LNCaP clone FGC (cell line): ENCODE measurements at places on chromosomes 7 and 10.

- no peak for DNase-seq
Measured at GRCh38 chr10:120077707-120078492, 185.4 kb downstream of the SEC23IP start.

DNA sequence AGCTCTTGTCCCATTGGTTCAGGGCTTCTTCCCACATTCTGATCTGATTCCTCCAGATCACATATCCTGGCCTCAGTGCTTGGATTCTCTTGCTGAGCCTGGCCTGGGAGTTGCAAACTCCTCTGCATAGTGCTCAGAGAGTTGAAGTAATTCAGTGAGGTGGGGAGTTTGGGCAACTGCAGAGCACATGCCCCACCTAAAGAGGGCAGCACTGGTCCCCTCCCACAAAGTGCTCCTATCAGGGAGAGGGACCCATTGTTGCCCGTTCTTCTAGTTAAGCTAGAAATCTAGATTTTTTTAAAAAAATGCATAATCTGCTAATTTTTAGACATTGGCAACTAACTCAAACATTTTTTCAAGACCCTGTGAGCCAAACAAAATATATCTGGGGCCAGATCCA, 45.1 kb downstream of the CHN2 start:
- DNase-seq, result no peak

GRCh38 chr10:19302117-19302516, 253.5 kb downstream of the MALRD1 start:
- no peak for DNase-seq

DNA sequence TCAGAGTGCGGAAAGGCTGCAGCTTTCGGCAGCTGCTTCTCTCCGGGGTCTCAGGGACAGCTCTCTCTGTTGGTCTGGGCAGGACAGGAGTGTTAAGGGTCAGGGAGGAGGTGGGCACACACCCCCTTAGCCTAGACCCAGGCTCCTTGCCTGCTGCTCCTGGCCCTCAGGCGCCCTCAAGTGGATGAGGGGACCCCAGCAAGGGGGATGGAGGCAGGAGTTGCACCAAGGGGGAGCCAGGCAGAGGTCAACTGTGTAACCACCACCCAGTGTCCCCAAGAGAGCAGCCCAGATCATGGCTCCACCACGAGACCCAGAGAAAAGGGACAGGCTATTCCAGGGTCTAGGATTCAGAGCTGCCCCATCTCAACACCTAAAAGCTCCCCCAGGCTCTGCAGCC, 26.9 kb downstream of the SPOCK2 start:
- DNase-seq, result no peak

- DNase-seq, result no peak
Measured at GRCh38 chr7:70143075-70144044, 545.1 kb downstream of the AUTS2 start.

- DNase-seq, result no peak
Measured at GRCh38 chr7:66869660-66870450, 51.2 kb upstream of the TMEM248 start.

DNA sequence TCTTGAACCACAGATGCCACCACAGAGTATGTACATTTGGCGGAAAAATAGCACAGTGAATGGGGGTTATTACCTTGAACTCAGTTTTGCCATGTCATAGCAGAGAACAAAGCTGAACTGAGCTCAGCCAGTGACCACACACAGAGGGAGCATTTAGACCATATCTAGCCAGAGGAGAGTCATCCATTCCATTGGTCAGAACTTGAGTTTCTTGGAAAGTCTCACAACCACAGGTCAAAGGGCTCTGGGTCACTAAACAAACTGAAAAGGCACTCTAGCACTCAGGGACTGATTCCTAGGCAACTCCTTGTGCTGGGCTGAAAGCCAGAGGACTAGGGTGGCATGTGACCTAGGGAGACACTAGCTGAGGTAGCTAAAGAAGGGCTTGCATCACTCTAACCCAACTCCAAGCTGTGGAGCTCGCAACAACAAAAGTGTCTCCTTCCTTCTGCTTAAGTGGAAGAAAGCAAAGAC, 239.7 kb upstream of the SEMA3D start:
- DNase-seq, result no peak

GRCh38 chr7:43530553-43531410, 52.1 kb upstream of the STK17A start:
- DNase-seq, result no peak

- no peak for DNase-seq
Measured at GRCh38 chr7:130494431-130494858, 2.6 kb downstream of the MEST start.

DNA sequence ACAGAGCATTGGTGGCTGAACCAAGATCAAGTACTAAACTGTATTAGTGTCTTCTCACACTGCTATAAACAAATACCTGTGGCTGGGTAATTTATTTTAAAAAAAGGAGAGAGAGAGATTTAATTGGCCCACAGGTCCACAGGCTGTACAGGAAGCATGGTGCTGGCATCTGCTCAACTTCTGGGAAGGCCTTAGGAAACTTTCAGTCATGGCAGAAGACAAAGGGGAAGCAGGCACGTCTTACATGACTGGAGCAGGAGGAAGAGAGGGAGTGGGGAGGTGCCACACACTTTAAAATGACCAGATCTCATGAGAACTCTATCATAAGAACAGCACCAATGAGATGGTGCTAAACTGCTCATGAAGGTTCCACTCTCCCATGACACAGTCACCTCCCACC, 95.2 kb upstream of the JCAD start:
- no peak for DNase-seq

GRCh38 chr7:143463556-143463955, 14.1 kb upstream of the TAS2R41 start:
- DNase-seq, result no peak

- DNase-seq, result no peak
Measured at GRCh38 chr10:19993714-19994315, 177.6 kb downstream of the PLXDC2 start.

- no peak for DNase-seq
Measured at GRCh38 chr7:136938476-136938875, 70.0 kb downstream of the CHRM2 start.

DNA sequence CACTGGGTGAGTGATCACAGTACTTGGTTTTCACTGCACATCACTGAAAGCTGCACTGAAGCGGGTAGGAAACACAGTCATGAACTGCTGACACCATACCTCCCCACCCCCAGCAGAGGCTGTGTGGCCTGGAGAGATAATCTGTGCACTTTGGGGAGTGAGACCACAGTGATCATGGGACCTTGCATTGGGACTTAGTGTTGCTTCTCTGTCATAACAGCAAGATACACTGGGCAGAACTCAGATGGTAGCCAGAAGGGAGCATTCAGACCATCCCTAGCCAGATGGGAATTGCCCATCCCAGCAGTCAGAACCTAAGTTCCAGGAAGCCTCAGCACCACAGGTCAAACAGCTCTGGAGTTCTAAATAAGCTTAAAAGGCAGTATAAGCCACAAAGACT, 346.4 kb upstream of the TMEM229A start:
- DNase-seq, result no peak

- no peak for DNase-seq
Measured at GRCh38 chr7:112546723-112547513, 66.1 kb downstream of the LSMEM1 start.

DNA sequence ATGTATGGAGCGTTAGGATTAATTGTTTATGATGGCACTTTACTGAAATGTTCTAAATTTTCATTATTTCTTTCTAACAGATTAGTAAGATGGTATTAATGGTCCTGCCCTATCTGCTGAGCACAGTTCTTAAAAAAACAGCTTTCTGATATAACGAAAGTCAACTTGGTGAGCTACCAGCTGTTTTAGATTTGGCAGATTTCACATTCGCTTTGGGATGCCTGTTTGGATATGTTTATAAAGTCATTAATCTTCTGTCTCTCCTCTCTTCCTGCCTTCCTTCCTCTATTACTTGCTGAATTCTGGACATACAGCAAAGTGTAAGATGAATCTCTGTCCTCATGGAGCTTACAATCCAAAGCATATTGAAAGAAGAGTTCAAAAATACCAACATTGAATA, 396.8 kb upstream of the LRGUK start:
- no peak for DNase-seq

DNA sequence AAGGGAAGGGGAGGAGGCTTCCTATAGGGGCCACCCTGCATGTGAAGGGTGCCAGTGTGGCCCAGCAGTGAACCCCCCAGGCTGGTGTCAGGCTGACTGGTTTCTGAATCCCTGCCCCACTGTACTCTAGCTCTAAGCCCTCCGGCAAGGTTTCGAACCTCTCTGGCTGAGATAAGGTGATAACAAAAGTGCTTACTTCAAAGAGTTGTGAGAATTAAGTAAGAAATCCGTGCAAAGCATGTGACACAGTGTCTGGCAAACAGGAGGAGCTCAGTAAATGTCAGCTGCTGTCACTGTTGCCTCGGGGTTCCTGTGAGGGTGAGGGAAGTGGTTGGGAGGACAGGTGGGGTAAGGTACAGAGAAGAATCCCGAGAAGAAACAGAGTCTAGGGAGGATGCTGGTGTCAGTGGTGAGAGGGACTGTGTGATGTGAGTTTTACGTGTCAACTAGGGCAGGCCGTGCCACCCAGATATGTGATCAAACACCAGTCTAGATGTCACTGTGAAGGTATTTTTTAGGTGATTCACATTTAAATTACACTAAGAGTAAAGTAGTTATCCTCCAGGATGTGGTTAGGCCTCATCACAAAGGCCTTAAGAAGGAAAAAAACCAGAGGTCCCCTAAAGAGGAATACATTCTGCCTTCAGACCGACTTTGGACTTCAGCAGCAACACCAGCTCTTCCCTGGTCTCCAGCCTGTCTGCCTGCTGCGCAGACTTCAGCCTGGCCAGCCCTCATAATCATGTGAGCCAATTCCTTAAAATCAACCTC, 64.4 kb downstream of the BPGM start:
- no peak for DNase-seq

GRCh38 chr10:70666960-70667798, 5.1 kb upstream of the ADAMTS14 start:
- DNase-seq, result no peak

DNA sequence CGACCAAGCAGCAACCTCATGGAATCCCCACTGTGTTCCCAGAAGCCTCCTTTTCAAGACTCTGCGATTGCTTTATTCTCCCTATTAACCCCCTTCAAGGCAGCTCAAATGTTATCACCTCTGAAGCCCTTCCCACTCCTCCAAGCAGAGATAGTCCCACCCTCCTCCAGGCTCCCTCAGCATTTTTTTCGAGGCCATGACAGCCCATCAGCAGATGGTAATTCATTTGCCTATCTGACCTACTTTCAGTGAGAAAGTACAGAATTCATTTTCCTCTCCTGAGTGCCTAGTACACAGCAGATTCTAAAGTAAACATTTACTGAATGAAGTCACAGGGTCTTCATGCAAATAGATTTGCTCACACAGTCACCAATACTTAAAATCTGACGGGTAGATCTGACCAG, 47.8 kb downstream of the HERPUD2 start:
- no peak for DNase-seq

GRCh38 chr7:22601812-22602565, 102.0 kb upstream of the STEAP1B start:
- DNase-seq, result no peak

GRCh38 chr10:102159831-102160230, 7.6 kb downstream of the NOLC1 start:
- DNase-seq, result no peak

GRCh38 chr7:80533287-80533686, 21.4 kb upstream of the GNAT3 start:
- DNase-seq, result no peak

GRCh38 chr10:72263613-72264241, 10.0 kb upstream of the DDIT4 start:
- DNase-seq, result peak; percentile 80

DNA sequence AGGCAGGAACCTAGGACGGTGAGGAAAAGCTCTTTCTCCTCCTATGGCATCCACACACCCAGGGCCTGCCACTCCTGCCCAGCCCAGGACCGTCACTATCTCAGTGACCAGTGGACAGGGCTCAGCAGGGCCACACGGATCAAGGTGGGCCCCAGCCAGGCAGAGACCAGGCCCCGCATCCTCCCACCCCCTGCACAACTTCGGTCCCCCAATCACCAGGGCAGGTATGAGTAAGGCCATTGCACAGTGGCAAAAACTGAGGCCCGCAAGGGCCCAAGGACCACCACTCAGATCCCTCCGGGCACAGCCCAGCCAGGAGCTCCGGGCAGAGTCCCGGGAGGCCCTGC, 30.3 kb downstream of the OAT start:
- no peak for DNase-seq

- DNase-seq, result peak; percentile 56
Measured at GRCh38 chr7:100247152-100247757, 27.5 kb downstream of the PVRIG start.

DNA sequence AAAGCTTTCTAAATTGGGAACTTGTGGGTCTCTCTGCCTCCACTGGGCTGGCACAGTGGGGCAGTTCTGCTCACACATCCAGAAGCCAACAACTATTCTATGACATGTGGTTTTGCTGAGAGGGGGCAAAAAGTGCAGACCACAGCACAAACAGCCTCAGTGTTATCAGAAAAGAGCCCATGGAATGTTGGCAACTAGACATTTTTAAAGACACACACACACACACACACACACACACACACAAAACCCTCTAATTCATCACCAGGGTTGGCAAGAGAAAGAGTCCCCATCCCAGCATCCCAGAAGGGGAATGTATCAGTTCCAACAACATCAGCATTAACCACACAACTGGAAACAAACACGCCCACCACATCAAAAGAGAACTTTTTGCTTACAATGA, 117.1 kb downstream of the FGFR2 start:
- DNase-seq, result no peak

GRCh38 chr7:80240265-80241025, 105.8 kb downstream of the GNAI1 start:
- peak; percentile 97 for DNase-seq

- no peak for DNase-seq
Measured at GRCh38 chr7:50588937-50589336, 23.7 kb upstream of the DDC start.

- no peak for DNase-seq
Measured at GRCh38 chr7:118052336-118052735, 131.6 kb upstream of the LSM8 start.

- DNase-seq, result no peak
Measured at GRCh38 chr10:121312587-121312986, 285.7 kb downstream of the FGFR2 start.

DNA sequence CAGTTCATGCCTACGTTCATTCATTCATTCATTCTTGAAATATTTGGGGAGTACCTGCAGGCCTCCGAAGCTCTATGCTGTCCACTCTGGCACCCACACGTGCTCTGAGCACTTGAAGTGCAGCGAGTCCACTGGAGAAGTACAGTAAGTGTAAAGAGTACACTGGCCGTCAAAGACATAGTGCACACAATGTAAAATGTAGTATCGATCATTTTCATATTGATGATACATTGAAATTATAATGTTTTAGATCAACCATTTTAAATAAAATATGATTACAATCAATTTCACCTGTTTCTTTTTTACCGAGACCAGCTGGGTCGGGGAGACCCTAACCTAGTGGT, 37.0 kb upstream of the PURB start:
- DNase-seq, result no peak

GRCh38 chr7:1725766-1726630, 55.9 kb downstream of the ELFN1 start:
- DNase-seq, result no peak

DNA sequence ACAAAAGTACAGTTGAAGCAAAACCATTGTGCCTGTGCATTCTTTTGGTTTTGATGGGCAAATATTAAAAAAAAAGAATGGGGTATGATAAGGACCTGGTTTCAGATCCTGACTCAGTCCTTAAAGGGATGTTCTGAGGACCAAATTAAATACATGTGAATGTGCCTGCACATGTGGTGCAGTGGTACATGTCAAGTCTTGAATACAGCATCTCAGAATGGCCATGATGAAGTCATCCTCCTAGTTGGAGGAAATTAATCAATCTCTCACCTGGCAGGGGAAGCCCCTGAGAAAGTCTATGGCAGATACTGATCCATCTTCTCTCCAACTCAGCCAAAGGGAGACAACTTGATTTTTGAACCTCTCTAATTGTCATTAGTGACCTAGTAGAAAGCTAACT, 207.0 kb downstream of the SUGCT start:
- DNase-seq, result no peak
